ENCODE measurements at places on chromosomes 13 and 19.

- H3K4me1 ChIP-seq, result peaks cover 76% of the 10 kb centered on the region
- no peak overlapping the region for H3K4me3 ChIP-seq
- peak overlapping the region; percentile 85 for H3K27ac ChIP-seq
- H3K27me3 ChIP-seq, result no peaks in the 10 kb centered on the region
Measured at GRCh38 chr19:2970201-2970835, 7.0 kb upstream of the TLE6 start.

DNA sequence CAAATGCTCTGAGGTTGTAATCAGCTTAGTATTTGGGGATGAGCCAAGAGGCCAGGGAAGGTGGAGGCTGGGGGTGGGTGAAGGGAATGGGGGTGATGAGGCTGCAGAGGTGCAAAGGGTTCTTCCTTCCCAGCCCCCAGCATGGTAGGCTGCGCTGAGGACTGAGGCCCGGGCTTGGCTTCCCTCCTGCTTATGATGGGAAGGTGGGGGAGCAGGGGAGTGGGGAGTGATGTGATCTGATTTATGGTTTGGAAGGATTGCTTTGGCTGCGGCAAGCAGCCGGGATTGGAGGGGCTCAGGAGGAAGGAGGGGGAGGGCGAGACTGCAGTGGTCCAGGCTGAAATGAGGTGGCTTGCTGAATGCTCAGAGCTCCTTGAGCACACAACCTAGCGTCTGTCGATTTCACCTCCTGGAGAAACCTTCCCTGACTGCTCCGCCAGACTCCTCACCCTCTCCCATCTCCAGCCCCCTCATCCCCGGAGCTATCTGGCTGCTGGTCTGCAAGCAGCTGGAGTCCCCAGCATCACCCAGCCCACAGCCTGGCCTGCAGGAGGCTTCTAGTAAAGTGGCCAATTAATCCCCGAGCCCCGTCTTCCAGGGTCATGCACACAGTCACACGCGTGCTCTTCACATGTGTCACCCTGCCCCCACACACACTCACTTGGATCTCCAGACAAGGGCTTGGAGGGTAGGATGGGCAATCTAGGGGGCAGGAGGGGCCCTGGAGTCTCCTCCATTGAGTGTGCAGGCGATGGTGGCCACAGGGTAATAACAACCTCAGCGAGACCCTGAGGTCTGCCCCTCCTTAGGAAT lies 757 bp upstream of the CLEC11A start:
- DNase-seq, result no peak
- peak overlapping the region; percentile 69 for H3K27ac ChIP-seq
- peaks cover 8% of the 10 kb centered on the region for H3K4me1 ChIP-seq
- H3K27me3 ChIP-seq, result peaks cover 32% of the 10 kb centered on the region
- H3K36me3 ChIP-seq, result no peaks in the 10 kb centered on the region
- H3K4me3 ChIP-seq, result peak overlapping the region; percentile 62

GRCh38 chr13:29754473-29754806 lies 96.0 kb downstream of the UBL3 start:
- peaks cover 4% of the 10 kb centered on the region for H3K4me1 ChIP-seq
- H3K27ac ChIP-seq, result no peak overlapping the region
- H3K27me3 ChIP-seq, result no peaks in the 10 kb centered on the region
- no peak overlapping the region for H3K4me3 ChIP-seq
- no peak for DNase-seq

GRCh38 chr19:28028881-28029444 lies 1184.0 kb downstream of the UQCRFS1 start:
- no peaks in the 10 kb centered on the region for H3K27me3 ChIP-seq
- no peaks in the 10 kb centered on the region for H3K36me3 ChIP-seq
- DNase-seq, result no peak
- H3K4me3 ChIP-seq, result no peak overlapping the region

- no peaks in the 10 kb centered on the region for H3K27me3 ChIP-seq
- no peaks in the 10 kb centered on the region for H3K36me3 ChIP-seq
- no peak overlapping the region for H3K27ac ChIP-seq
- H3K4me3 ChIP-seq, result no peak overlapping the region
- no peak for DNase-seq
- no peaks in the 10 kb centered on the region for H3K4me1 ChIP-seq
Measured at GRCh38 chr13:76331943-76332712, 554.1 kb downstream of the KCTD12 start.

DNA sequence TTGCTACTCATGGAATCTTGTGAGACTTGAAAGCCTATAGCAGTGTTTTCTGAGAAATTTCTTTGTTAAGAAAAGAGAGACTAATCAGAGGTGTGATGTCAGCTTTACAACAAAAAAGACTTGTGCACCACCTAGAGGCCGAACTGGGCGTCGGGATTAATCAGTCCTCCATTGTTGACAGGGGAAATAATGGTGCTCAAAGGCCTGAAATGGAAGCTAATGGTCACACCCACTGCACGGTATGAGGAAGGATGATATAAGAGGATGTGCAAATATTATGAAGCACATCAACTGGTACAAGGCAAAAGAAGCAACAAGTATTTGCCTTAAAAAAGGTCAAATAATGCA lies 480.2 kb upstream of the MIR17HG start:
- no peaks in the 10 kb centered on the region for H3K36me3 ChIP-seq
- H3K27me3 ChIP-seq, result no peaks in the 10 kb centered on the region
- H3K4me3 ChIP-seq, result no peak overlapping the region
- H3K27ac ChIP-seq, result no peak overlapping the region

- no peak overlapping the region for H3K4me3 ChIP-seq
- no peak for DNase-seq
- H3K27ac ChIP-seq, result no peak overlapping the region
Measured at GRCh38 chr13:73698859-73699258, 435.3 kb downstream of the KLF12 start.

- H3K4me3 ChIP-seq, result no peak overlapping the region
- H3K27me3 ChIP-seq, result no peaks in the 10 kb centered on the region
- H3K36me3 ChIP-seq, result no peaks in the 10 kb centered on the region
- peak overlapping the region; percentile 89 for H3K27ac ChIP-seq
Measured at GRCh38 chr13:99433543-99434075, 67.7 kb upstream of the TM9SF2 start.

GRCh38 chr13:29888306-29888705 lies 37.9 kb upstream of the UBL3 start:
- H3K4me3 ChIP-seq, result no peak overlapping the region
- no peaks in the 10 kb centered on the region for H3K4me1 ChIP-seq
- no peak overlapping the region for H3K27ac ChIP-seq
- DNase-seq, result no peak
- H3K36me3 ChIP-seq, result no peaks in the 10 kb centered on the region

GRCh38 chr13:102792396-102792795 lies 6.4 kb downstream of the POGLUT2 start:
- H3K36me3 ChIP-seq, result peaks cover 38% of the 10 kb centered on the region
- H3K4me3 ChIP-seq, result no peak overlapping the region
- no peak overlapping the region for H3K27ac ChIP-seq
- H3K4me1 ChIP-seq, result peaks cover 1% of the 10 kb centered on the region

- H3K4me1 ChIP-seq, result peaks cover 94% of the 10 kb centered on the region
- no peak overlapping the region for H3K27ac ChIP-seq
Measured at GRCh38 chr19:55638864-55639359, 1.9 kb upstream of the ZNF580 start.

DNA sequence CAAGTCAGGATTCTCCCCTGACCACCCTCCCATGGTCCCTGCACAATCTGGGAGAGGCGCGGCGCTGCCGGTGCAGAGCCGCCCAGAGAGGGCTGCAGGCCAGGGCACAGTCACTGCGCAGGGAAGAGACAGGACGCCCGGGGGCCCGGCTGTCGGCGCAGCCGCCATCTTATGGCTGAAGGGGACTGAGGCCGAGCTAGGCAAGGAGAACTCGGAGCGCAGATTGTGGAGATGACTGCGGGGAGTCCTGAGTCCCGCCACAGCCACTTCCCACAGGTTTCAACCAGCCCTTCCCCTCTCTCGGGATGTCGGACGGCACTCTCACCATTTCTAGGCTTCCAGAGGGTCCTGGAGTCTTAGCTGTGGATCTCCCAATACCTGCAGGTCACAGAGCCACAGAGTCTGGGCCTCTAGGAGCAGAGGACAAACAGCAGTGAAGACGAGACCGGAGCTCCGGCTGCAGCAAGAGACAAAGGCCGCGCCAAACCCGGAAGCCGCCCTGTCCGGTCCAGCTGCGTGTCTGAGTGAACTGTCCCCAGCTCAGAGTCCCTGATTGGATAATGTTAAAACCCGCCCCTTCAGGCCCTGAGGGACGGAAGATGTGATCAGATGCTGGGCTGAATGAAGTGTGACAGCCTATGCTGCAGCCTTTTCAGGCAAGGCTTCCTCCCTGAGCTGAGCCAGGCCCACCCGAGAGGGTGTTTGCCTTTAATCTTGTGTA lies at the start of gene ZNF708:
TSS of gene ZNF708 (minus strand) at position 526 of the 721 bp plus-strand sequence. CDS start at position 328, 198 bp downstream.
- H3K27me3 ChIP-seq, result no peaks in the 10 kb centered on the region
- H3K4me1 ChIP-seq, result peaks cover 11% of the 10 kb centered on the region
- H3K4me3 ChIP-seq, result peak within 1 kb of the TSS; percentile 90

DNA sequence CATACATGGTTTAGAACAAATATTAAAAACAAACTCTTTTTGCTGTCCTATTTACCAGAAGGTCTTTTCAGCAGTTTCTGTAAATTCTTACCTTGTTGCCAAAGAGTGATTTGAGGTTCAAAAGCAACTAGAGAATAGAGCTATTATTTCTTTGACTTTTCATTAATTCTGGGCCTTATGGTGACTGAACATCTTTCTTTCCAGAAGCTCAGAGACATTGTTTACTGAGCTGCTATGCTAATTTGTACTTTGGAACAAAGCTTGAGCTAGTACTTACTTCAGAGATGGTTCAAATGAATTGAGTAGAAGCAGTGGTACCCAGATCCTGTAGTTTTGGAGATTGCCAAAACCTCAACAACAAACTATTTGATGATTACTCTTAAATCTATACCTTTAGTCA lies 331.2 kb downstream of the SPRY2 start:
- H3K36me3 ChIP-seq, result no peaks in the 10 kb centered on the region
- H3K27ac ChIP-seq, result peak overlapping the region; percentile 27
- H3K27me3 ChIP-seq, result no peaks in the 10 kb centered on the region
- H3K4me3 ChIP-seq, result no peak overlapping the region
- H3K4me1 ChIP-seq, result no peaks in the 10 kb centered on the region

DNA sequence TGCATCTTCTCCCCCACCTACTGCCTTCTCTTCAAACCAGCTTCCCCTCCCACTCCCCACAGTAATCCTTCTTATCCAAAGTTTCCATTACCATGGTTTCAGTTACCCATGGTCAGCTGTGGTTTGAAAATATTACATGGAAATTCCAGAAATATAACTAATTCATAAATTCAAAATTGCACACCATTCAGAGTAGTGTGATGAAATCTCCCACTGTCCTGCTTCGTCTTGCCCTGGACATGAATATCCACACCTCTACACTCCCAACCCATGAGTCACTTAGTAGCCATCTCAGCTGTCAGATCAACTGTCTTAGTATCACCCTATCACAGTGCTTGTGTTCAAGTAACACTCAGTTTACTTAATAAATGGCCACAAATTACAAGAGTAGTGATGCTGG lies 3.8 kb upstream of the KCTD12 start:
- peaks cover 26% of the 10 kb centered on the region for H3K4me1 ChIP-seq
- DNase-seq, result no peak
- H3K36me3 ChIP-seq, result no peaks in the 10 kb centered on the region
- H3K27ac ChIP-seq, result no peak overlapping the region

DNA sequence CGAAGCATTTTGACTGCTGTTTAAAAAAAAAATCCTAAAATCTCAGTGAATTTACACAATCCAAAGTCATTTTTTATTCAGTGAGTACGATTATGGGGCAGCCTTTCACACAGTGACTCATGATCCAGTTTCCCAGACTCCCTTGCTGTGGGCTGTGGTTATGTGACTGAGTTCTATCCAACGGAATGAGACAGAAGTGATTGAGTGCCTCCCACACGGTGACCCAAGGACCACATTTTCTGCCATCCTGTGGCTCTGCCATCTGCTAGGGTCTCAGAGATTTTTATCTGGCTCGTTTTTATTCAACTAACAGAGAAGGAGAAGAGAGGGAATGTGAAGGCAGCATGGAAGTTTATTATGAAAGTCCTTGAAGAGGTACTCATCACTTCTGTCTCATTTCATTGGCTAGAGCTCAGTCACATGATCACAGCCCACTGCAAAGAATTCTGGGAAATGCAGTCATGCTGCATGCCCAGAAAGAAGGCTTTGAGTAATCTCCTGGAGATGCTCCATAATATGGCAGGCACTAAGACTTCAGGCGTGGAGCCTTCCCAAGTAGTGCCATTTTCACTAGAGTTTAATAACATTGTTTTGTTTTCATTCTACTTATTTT lies 999.4 kb downstream of the UQCRFS1 start:
- no peaks in the 10 kb centered on the region for H3K4me1 ChIP-seq
- no peak overlapping the region for H3K27ac ChIP-seq
- H3K36me3 ChIP-seq, result no peaks in the 10 kb centered on the region
- no peaks in the 10 kb centered on the region for H3K27me3 ChIP-seq

GRCh38 chr19:47469363-47469700 lies 2.4 kb downstream of the SLC8A2 start:
- H3K36me3 ChIP-seq, result no peaks in the 10 kb centered on the region
- no peaks in the 10 kb centered on the region for H3K4me1 ChIP-seq
- no peak overlapping the region for H3K27ac ChIP-seq
- DNase-seq, result no peak
- H3K4me3 ChIP-seq, result no peak overlapping the region

DNA sequence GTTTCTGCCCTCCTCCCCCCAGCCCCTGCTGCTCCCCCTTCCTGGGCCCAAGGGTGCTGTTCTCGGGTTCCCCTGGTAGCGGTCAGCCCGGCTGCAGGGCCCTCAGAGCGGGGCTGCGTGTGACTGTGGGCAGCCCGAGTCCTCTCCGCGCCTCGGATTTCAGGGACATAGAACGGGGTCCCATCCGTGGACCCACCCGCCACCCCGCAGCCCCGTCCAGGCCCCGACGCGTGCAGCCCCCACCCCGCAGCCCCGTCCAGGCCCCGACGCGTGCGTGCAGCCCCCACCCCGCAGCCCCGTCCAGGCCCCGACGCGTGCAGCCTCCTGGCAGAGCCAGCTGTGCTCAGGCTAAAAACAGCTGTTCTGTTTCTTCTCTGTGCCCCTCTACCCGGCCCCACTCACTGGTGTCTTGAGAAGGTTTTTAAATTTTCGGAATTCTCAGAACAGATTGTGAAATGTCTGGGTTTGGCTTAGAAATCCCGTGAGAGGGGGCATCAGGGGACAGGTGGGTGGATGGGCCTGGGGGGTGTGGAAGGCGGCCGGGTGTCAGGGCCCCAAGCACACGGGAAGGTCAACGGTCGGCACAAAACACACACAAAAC lies 5.5 kb upstream of the PRTN3 start:
- H3K4me1 ChIP-seq, result no peaks in the 10 kb centered on the region
- DNase-seq, result no peak
- peaks cover 35% of the 10 kb centered on the region for H3K27me3 ChIP-seq

GRCh38 chr13:84433024-84433423 lies 550.8 kb upstream of the SLITRK1 start:
- H3K27ac ChIP-seq, result no peak overlapping the region
- no peak overlapping the region for H3K4me3 ChIP-seq
- no peaks in the 10 kb centered on the region for H3K36me3 ChIP-seq
- H3K27me3 ChIP-seq, result no peaks in the 10 kb centered on the region
- H3K4me1 ChIP-seq, result no peaks in the 10 kb centered on the region

DNA sequence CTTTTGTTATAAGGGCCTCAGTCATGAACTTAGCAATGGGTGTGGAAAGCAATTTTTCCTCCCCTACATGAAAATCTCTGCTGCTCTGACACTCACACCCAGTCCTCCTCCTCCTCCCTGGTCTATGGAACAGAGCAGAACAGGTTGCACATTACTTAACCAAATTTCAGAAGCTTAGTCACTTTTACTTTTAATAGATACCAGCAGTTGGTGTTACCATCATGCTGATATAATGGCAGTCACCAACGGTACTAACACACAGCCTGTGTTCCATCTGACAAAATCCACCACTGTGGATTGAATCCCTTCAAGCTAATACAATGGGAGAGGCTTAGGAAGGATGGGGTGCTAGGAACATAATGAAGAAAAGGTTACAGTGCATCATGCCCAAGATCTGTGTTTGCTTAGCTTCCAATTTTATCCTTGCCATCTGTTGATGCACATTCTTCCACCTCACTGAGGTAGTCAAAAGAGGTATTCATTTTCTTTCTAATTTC lies 9.8 kb downstream of the TPT1 start:
- H3K36me3 ChIP-seq, result peaks cover 11% of the 10 kb centered on the region
- H3K27ac ChIP-seq, result peak overlapping the region; percentile 84
- DNase-seq, result no peak
- H3K27me3 ChIP-seq, result no peaks in the 10 kb centered on the region

Data from spleen (tissue), 13 donors.